ENCODE measurements at places on chromosomes 3 and 15. TPM values are rescaled to one million over a fixed set of nuclear protein-coding genes. Genes with fewer than 3 reads are reported as not detected.

The SLC22A14 gene
- total RNA-seq, result not detected

The CX3CR1 gene
- total RNA-seq, result not detected

The CCDC39 gene
- total RNA-seq, result not detected

The COL7A1 gene
- 4.4 TPM for total RNA-seq

The MRPL47 gene
- total RNA-seq, result 38.6 TPM

The ANKRD34C gene
- not detected for total RNA-seq

The NBEAL2 gene
- total RNA-seq, result 5.0 TPM

The SMAD6 gene
- 4.8 TPM for total RNA-seq

The ALDH1A2 gene
- total RNA-seq, result 2.6 TPM

The PLA1A gene
- 0.18 TPM for total RNA-seq

The RLBP1 gene
- total RNA-seq, result not detected

The MB21D2 gene
- 16.1 TPM for total RNA-seq

The NXPE3 gene
- 20.8 TPM for total RNA-seq

The SLC22A13 gene
- total RNA-seq, result not detected

The PRR20G gene
- total RNA-seq, result not detected

The FAM227B gene
- total RNA-seq, result 2.9 TPM

The SH3GL3 gene
- total RNA-seq, result not detected

The CDCP1 gene
- total RNA-seq, result 7.2 TPM

The SYNPR gene
- total RNA-seq, result not detected

The CAPN3 gene
- total RNA-seq, result 0.35 TPM

The NDN gene
- 34.0 TPM for total RNA-seq

The CEP152 gene
- 5.0 TPM for total RNA-seq

The BFSP2 gene
- not detected for total RNA-seq

The TRIM69 gene
- total RNA-seq, result 13.5 TPM

The PLOD2 gene
- total RNA-seq, result 130 TPM

The TBC1D5 gene
- 52.5 TPM for total RNA-seq

The TMEM207 gene
- total RNA-seq, result not detected

The C3orf70 gene
- total RNA-seq, result 0.29 TPM

The MYZAP gene
- 6.7 TPM for total RNA-seq

The GP9 gene
- not detected for total RNA-seq

The TGM5 gene
- not detected for total RNA-seq

The ALPK3 gene
- under 0.01 TPM for total RNA-seq

Data from myometrial cell (primary cell).